ENCODE measurements at places on chromosomes 7 and 10. TPM values are rescaled to one million over a fixed set of nuclear protein-coding genes. Genes with fewer than 3 reads are reported as not detected.

The CD36 gene
- 24.1 TPM for polyA plus RNA-seq

DNA sequence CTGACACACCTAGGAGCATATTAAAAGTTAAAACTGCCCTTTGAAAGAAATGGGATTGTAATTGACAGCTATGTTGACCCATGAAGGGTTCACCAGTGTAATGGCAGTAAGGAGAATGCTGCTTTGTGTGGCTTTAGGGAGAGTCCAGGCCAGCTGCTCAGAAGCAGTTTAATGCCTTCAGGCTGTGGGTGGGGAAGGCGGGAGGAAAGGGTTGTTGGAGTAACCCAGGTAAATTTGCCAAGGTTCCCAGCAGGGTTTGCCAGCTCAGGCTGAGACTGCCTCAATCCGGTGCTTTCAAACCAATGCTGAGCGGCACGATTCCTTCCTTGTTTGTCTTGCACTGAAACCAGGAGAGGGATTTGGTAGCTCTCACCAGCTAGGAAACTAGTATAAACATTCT lies 637.2 kb downstream of the INHBA start:
- no peak for DNase-seq

DNA sequence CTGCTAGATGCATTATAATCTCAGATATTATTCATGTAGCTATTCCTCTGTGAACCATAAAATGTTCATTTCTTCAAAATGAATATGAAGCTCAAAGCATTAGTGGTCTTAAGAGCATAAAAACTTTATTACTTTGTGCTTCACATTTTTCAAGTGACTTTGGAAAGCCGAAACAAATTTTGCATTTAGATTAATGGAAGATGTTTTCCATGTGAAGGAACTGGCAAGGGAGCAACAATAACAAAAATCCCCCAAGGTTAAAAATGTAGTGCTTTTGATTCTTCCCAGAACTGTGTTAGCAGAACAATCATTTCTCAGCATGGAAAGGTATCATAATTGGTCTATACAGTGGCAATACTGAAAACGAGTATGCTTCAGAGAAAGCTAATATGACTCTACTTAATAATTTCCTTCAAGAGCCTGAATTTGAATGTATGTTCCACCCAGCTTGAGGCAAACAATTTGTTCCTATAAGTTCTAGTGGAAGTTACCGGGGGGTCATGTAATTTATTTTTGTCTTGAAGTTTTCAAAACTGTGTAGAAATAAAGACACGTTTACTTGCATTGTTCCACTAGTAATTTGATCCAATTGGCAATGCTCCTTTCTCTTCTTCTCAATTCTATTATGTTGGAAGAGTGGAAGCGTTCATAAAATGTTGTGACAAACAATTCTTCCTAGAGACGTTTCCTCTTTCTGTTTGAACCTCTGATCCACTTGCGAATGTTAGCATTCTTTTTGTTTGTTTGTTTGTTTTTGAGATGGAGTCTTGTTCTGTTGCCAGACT lies 665.4 kb downstream of the AUTS2 start:
- DNase-seq, result no peak

GRCh38 chr7:139036901-139037300 lies 1.1 kb upstream of the ZC3HAV1L start:
- DNase-seq, result no peak

DNA sequence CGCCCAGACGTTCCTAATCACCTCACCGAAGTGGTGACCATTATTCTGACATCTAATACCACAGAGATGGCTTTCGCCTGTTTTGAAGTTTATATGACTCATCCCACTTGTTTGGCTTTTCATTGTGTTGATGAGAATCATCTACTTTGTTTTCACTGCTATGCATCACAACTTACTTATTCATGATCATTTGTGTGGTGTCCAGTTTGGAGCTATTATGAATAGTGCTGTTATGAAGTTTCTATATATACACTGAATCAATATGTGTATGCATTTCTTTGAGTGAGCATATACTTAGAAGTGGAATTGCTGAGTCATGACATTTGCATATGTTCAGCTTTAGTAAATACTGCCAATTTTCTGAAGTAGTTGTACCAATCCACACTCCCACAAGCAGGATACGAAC lies 38.6 kb upstream of the TNKS2 start:
- no peak for DNase-seq

DNA sequence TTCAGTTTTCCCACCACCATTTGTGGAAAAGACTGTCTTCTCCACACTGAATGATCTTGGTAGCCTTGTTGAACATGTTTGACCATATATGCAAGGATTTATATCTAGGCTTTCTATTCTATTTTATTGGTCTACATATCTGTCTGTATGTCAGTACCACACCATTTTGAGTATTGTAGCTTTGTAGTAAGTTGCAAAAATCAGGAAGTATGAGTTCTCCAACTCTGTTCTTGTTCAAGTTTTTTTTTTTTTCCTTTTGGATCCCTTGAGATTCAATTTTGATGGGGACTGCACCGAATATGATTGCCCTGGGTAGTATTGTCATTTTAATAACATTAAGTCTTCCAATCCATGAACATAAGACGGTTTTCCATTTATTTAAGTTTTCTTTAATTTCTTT lies 176.8 kb downstream of the DNAJC1 start:
- no peak for DNase-seq

DNA sequence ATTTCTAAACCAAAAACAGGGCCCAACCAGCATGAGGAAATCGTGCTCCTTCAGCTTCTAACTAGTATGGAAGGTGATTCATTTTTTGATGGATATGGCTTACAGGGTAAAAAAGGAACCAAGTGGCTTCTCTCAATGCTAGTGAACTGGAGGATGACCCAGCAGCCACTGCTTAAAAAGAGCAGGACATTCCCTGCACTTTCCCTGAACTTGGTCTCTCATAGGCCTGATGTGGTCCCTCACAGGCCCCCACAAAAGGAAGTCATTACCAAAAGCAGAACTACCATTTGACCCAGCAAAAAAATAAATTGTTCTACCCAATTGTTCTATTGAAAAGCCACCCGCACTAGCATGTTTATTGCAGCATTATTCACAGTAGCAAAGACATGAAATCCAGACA lies 188.8 kb downstream of the CALN1 start:
- DNase-seq, result no peak

GRCh38 chr7:128161466-128162125 lies 79.5 kb upstream of the LEP start:
- no peak for DNase-seq
